ENCODE measurements at places on chromosomes 4 and X.

DNA sequence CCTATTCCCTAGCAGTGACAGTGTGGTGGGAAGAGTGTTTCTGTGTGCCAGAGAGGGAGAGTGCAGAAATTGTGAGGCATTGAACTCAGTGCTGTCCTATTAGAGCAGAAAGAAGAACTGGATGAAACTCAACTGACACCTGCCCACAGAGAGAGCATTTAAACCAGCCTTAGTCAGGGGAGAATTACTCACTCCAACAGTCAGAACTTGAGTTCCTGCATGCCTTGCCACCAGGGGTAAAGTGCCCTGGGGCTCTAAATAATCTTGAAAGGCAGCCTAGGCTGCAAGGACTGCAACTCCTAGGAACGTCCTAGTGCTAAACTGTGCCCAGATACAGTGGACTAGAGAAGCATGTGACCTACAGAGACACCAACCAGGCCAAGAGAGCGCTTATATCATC, 12.8 kb downstream of the CYSLTR1 start:
- no peak for DNase-seq

DNA sequence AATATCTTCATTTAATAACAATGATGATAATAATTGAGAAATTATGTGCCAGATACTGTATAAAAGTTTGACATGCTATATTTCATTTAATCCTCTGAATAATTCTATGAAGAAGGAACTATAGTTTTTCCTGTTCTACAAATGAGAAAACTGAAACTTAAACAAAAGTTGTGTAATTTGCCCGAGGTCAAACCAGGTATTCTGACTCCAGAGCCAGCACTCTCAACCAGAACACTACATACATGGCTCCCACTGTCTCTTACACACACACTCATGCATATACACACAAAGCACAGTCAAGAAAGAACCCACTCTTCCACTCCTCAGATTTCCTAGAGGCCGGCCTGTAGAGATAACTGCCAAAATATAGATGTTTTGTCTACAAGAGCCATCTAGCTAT, 374.0 kb upstream of the EMCN start:
- DNase-seq, result no peak

DNA sequence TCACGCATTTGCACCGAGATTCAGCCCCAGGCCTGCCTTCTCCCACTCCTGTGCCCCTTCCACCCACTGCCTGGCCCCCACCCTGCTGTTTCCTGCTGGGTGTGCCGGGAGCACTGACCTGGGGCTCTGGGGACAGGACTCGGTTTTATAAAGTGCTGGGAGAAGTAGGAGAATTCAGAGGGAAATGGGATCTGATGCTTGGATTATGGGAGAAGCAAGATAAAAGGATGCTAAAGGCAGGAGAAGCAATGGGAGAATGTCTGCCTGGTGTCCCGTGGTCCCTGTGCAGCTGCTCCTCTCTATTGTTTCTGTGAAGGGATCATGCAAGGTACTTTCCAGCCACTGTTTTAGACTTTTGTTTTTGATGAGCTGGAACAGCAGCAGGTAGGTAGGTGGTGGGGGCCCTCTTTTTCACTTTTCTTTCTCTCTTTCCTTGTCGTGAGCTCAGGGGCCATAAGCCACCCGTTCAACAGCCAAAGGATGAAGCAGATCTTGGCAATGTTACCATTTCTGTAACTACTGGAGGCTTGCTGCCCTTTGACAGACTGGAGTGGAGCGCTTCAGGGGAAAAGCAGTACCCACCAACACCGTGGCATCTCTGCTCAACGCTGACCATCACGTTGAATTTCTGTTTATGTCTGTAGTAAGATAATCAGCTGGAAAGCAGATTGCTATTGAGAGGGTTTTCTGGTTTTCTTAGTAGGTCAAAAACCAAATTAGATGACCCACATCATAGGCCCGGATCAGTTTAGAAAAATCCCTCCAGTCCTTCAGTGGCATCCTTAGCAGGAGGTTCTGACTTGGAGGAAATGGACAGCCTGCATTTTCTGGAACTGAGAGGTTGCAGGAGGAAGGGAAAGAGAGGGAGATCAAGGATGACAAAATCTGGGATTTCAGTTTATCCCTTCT, 63.8 kb upstream of the ENPP6 start:
- no peak for DNase-seq

GRCh38 chr4:70681704-70682103, 6.6 kb upstream of the UTP3 start:
- DNase-seq, result no peak

DNA sequence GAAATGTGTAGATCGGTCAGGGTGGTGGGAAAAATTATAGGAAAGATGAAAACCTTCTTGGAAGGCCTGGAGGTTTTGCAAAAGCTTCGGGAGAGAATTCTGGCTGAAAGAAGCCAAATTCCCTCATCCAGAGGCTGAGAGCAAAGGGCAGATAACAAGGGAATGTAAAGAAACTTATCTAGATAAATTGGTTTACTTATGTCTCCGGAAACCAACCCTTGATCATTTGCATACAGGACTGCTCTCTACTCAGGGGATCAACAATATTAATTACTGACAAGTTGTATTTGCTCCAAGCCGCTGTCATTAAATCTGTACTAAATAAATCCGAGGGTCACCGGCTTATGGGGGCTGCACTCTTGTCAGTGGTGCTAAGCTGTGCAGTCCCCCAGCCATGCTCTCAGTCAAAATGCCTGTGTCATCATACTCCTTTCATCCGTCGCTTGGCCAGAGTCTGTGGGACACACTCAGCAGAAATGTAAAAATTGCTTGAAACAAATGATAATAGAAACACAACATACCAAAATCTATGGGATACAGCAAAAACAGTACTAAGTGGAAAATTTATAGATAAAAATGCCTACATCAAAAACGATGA, 715.7 kb downstream of the KCTD8 start:
- DNase-seq, result no peak

DNA sequence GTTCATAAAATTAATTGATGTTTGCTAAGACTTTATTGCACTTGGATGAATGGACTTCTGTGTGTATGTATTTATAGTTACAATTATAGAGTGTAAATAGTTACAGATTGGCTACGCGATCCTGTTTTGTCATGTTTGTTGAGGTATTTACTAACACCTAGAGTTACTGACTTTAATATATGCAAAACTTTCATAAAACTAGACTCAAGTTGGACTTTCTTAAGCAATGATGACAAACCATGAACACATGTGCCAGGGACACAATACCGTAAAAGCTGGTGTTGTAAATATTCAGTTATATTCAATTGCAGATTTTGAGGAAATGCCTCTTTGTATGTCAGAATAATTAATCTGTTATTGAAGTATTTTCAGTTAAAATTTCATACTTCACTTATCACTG, 6.1 kb downstream of the GRIA2 start:
- DNase-seq, result no peak

GRCh38 chrX:152942077-152942442, 44.2 kb downstream of the ZNF185 start:
- no peak for DNase-seq

GRCh38 chrX:133053861-133054598, 42.9 kb downstream of the USP26 start:
- DNase-seq, result no peak

DNA sequence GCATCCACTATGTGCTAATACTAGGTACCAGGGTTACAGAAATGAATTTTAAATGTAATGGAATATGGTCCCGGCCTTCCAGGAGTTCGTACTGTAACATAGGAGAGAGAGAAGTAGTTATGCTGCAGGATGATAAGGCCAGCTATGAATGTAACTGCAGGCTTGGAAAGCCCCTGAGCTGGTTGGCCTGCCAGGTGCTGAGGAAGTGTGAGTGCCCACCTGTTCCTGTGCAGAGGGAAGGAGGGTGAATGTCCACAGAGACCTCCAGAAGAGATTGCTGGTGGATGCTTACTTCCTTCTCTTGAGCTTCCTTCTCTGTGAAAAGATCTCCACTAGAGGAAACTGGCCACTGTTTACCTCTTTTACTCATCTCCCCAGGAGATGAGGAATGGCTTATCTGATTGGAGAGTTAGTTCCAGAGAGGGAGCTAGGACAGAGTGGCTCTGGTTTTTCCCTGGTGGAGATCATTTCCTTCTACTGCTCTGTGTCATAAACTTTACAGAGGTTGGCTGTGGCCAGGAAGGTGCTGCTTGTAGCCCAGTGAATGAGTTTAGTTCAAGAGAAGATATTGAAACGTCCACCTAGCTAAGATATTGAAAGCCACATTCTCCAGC, 114.0 kb upstream of the LNX1 start:
- no peak for DNase-seq

- no peak for DNase-seq
Measured at GRCh38 chr4:136893573-136893972, 638.7 kb downstream of the PCDH18 start.

DNA sequence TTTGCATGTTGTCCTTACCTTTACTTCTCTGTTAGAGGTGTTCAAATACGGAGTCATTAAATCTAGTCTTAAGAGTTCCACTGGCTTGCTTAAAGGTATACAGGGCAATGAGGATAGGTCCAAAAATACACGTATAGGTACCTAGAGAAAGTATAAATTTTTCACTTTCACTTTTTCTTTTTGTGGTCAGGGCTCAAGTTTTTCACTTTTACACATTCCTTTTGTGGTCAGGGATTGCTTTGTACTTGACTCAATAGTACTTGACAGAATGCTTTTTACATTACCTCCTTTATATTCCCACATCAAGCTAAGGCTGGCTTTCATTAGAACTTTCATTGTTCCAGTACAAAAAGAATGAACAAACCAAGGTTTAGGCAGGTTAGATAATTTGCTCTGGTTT, 21.7 kb downstream of the TMEM184C start:
- no peak for DNase-seq

GRCh38 chr4:43987331-43987944, 461.2 kb downstream of the KCTD8 start:
- no peak for DNase-seq

GRCh38 chr4:77635876-77636275, 30.3 kb downstream of the CXCL13 start:
- DNase-seq, result no peak

- no peak for DNase-seq
Measured at GRCh38 chrX:69603566-69604194, 12.2 kb upstream of the EDA start.

DNA sequence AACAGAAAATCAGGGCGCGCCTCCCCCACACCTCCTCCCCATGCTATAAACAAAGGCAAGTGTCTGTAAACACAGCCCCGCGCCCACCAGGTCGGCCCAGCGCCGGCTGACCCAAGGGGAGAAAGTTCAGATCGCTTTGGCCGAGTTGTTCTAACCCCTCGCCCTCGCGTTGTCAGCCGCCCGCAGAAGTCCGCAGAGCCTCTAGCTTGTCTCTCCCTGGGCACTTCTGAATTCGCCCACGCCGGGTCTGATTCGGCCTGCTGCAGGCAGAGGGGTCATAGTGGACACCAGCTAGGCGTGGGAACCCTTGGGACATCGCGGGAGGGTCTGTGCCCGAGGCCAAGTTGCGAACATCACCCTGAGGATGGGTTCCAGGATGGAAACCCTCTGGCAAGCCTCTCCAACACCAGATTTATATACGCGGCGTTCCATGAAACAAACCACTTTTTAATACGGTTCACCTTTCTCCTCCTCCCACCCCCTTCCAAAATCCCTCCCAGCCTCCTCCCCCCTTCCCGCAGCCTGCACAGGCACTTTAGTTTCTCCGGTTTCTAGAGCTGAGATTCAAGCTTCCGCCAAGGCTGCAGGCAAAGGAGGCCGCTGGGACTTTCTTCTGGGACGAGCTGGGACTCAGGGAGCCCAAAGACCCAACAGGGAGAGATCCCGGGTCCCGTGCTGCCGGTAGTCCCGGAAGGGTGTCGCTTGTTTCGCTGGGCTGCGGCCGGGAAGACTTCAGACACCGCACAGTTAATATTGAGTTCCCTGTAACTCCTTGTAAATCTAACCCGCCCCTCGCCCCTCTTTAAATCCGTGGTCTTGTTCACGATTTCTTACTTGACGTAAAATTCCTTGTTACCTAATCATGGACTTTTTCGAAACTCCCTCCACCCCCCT, 4.7 kb downstream of the HAND2 start:
- no peak for DNase-seq

- peak; percentile 8 for DNase-seq
Measured at GRCh38 chr4:6116696-6117285, 83.6 kb downstream of the JAKMIP1 start.

DNA sequence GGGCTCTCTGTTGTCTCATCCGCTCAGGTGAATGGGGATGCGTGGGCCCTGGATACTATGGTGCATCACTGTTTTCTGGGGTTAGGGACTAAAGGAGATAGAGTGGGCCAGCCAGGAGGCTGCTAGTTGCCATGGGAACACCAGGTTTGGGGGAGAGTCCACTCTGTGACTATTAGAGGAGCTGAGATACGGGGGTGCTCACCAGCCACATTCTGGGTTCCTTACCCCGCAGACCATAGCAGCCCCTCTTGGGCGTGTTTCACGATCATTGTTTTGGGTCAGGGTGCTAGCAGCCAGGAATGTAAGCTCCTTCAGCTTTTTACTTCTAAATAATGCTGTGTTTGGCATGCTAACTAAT, 4.6 kb downstream of the EFNB1 start:
- DNase-seq, result no peak

GRCh38 chr4:180688480-180688879, 1554.7 kb upstream of the TENM3 start:
- DNase-seq, result no peak

- DNase-seq, result no peak
Measured at GRCh38 chr4:113919611-113920010, 59.8 kb downstream of the ARSJ start.

- DNase-seq, result no peak
Measured at GRCh38 chr4:32321421-32321820, 1601.3 kb downstream of the PCDH7 start.

DNA sequence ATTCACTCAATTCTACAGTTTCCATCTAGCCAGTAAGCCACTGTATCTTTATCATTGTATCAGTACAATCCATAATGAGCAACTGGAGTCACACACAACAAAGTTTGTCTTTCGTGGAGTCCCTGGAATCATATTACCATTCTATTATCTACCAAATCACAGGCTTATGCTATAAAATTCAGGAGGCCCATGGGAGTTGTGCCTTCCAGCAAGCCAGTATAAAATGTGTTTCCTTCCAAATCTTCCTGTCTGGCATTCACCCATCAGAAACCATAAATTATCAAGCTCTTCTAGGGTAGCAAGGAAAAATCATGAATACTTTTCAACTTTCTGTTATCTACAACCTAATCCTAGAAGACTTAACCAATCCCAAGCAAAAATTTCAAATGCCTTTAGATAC, 1383.3 kb upstream of the PCDH7 start:
- no peak for DNase-seq

Data from DMS79 (cell line).